ENCODE measurements at places on chromosomes 6 and 20. TPM values are rescaled to one million over a fixed set of nuclear protein-coding genes. Genes with fewer than 3 reads are reported as not detected.

Gene CDH4
- total RNA-seq, result 2.2 TPM

Gene MEI4
- not detected for total RNA-seq

Gene CBLN4
- not detected for total RNA-seq

Gene EPHA7
- 14.1 TPM for total RNA-seq

Gene AURKA
- total RNA-seq, result 27.7 TPM

Gene TMEM217
- not detected for total RNA-seq

Gene IDH3B
- total RNA-seq, result 79.9 TPM

Gene NTSR1
- total RNA-seq, result not detected

Gene SRSF12
- total RNA-seq, result not detected

Gene HEY2
- total RNA-seq, result 1.7 TPM

Gene BPIFB2
- total RNA-seq, result not detected

Gene MUC22
- total RNA-seq, result not detected

Gene MAP1LC3A
- total RNA-seq, result 19.8 TPM

DNA sequence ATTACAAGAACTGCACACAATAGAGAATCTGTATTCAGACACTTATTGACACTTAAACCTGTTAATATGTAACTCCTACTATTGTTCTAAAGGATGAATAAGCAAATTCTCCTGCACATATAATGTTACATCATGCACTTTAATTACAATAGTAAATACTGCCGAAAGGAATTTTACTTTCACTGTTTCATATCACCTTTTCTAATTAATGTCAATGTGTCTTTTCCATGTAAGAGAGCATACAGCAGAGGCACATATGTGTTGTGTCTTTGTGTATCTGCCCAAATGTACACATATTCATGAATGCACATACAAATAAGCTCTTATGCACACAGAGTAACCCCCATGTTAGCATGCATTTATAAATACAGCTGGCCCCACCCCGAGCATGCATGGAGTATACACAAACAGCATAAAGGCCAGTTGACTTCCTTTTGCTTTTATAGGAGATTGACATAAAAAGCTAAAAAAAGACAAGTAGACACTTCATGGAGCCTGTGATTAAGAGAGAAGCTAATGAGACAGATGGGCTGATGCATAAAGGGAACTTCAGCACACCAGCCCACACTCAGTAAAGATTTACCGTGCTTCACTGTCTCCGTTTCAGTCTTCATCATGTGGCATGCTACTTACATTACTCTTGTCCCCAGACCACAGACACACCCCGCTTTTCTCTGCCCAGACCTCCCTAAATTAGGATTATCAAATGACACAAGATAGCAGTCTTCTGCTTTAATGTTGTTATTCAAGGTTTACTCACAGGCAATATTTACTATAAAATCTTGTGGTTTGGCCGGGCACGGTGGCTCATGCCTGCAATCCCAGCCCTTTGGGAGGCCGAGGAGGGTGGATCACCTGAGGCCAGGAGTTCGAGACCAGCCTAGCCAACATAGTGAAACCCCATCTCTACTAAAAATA lies 184.6 kb downstream of the ATXN1 start:
- H3K27me3 ChIP-seq, result no peaks in the 10 kb centered on the region
- H3K4me3 ChIP-seq, result no peak overlapping the region

- H3K27me3 ChIP-seq, result no peaks in the 10 kb centered on the region
- peaks cover 60% of the 10 kb centered on the region for H3K4me1 ChIP-seq
- H3K36me3 ChIP-seq, result no peaks in the 10 kb centered on the region
- H3K27ac ChIP-seq, result peak overlapping the region; percentile 96
- peak overlapping the region; percentile 93 for H3K4me3 ChIP-seq
- DNase-seq, result peak; percentile 89
Observed at GRCh38 chr6:16761471-16762267, 409 bp upstream of the ATXN1 start.

DNA sequence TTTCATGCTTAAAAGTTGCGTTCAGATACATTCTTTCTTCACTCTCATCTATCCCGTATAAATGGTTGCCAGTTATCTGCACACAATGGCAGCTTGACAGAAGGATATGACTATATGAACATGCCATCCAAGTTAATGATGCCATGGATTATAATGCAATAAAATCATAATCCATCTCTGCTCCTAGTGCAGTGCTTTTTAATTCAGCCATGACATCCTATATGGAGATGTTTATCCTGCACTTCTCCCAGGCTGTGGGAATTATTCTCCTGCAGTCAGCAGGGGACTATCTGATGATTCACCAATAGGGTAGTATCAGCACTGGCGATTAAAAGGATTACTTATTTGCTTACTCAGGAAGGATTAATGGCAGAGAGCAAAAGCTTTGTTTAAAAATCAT lies 273.8 kb downstream of the SAMD5 start:
- no peak overlapping the region for H3K4me3 ChIP-seq
- DNase-seq, result peak; percentile 36
- peaks cover 8% of the 10 kb centered on the region for H3K4me1 ChIP-seq
- H3K27ac ChIP-seq, result no peak overlapping the region
- no peaks in the 10 kb centered on the region for H3K27me3 ChIP-seq

GRCh38 chr6:87794922-87795885 lies 93.2 kb upstream of the AKIRIN2 start:
- no peaks in the 10 kb centered on the region for H3K27me3 ChIP-seq
- DNase-seq, result no peak
- no peak overlapping the region for H3K4me3 ChIP-seq
- no peaks in the 10 kb centered on the region for H3K36me3 ChIP-seq

GRCh38 chr20:60144974-60145527 lies 186.8 kb downstream of the CDH26 start:
- H3K27ac ChIP-seq, result no peak overlapping the region
- no peak for DNase-seq
- H3K27me3 ChIP-seq, result no peaks in the 10 kb centered on the region

GRCh38 chr20:52426856-52427255 lies 235.3 kb upstream of the ZFP64 start:
- H3K4me3 ChIP-seq, result no peak overlapping the region
- H3K27ac ChIP-seq, result no peak overlapping the region
- no peaks in the 10 kb centered on the region for H3K27me3 ChIP-seq
- H3K4me1 ChIP-seq, result no peaks in the 10 kb centered on the region
- H3K36me3 ChIP-seq, result no peaks in the 10 kb centered on the region

DNA sequence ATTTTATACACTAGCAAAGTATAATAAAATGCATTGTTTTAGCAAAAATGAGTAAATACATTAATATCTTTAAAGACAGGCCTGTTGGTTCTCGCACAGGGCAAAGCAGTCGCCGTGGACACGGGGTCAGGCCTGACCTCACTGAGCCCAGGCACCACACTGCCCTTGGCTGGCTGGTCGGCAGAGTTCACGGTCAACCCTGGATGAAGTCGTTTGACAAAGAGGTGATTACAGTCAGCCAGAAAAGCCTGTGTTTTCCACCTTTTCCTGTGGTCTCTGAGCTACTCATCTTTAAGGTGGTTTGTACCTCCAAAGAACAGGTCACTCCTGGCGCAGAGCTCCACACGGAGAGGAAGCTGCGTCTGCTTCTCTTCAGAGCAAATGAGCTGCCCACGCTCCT lies 191.5 kb downstream of the DLL1 start:
- no peaks in the 10 kb centered on the region for H3K27me3 ChIP-seq
- H3K4me1 ChIP-seq, result no peaks in the 10 kb centered on the region
- H3K4me3 ChIP-seq, result no peak overlapping the region

DNA sequence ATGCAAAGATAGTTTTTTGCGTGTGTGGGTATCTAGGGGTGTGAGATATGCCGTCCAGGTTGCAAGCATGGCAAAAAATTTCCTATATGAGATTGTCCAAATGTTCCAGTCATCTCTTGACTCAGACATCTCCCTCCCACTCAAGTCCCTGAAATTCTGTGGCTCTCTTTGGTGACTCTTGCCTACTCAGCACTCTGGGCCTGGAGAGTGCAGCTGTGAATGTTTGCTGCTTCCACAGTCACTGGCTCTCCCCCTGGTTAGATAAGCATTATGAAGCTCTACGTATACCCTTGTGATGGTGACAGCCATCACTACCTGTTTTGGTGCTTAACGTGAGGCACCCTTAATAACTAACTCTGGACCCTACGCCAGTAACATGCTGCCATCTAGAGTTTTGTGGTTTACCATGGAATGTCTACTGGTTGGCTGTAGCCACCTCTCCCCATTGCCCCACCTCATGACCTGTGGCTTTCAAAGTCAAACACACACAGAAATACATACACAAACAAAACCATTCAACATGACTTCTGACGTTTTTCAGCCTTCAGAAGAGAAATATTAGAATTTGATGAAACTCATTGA lies 621.9 kb upstream of the CITED2 start:
- no peak overlapping the region for H3K4me3 ChIP-seq
- H3K4me1 ChIP-seq, result no peaks in the 10 kb centered on the region
- peak; percentile 29 for DNase-seq
- no peaks in the 10 kb centered on the region for H3K36me3 ChIP-seq
- H3K27me3 ChIP-seq, result no peaks in the 10 kb centered on the region

GRCh38 chr20:13684566-13685222 lies 46.0 kb upstream of the TASP1 start:
- no peak for DNase-seq
- no peaks in the 10 kb centered on the region for H3K4me1 ChIP-seq
- H3K27me3 ChIP-seq, result no peaks in the 10 kb centered on the region
- no peak overlapping the region for H3K4me3 ChIP-seq
- H3K36me3 ChIP-seq, result no peaks in the 10 kb centered on the region
- H3K27ac ChIP-seq, result no peak overlapping the region

DNA sequence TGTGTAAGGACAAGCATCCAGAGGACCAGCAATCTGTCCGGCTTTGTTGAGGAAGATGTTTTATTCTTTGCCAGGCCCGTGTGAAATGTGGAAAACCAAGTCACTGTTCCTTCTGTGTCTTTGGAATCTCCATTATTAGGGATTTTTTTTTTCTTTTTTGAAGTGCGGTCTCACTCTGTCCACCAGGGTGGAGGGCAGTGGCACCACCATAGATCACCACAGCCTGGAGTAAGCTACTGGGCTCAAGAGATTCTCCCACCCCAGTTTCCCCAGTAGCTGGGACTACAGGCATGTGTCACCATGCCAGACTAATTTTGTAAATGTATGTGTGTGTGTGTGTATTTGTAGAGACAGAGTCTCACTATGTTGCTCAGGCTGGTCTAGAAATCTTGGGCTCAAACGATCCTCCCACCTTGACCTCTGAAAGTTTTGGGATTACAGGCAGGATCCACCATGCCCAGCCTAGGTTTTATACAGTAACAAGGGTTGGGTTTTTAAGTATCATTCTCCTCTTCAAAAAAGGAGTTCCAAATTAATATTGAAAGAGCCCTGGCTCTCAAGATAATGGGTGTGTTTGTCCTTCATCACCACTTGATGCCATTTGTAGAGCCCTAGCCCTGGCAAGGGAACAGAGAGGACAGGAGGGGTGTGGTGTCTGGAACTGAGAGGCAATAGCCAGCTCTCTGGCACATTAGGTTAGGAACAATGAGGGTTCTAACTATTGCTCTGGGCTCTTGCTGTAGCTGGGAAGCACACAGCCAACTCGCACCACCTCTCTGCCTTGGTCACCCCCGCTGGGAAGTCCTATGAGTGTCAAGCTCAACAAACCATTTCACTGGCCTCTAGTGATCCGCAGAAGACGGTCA lies 3.1 kb downstream of the LAMP5 start:
- DNase-seq, result no peak
- no peak overlapping the region for H3K4me3 ChIP-seq
- no peak overlapping the region for H3K27ac ChIP-seq
- peaks cover 74% of the 10 kb centered on the region for H3K27me3 ChIP-seq

DNA sequence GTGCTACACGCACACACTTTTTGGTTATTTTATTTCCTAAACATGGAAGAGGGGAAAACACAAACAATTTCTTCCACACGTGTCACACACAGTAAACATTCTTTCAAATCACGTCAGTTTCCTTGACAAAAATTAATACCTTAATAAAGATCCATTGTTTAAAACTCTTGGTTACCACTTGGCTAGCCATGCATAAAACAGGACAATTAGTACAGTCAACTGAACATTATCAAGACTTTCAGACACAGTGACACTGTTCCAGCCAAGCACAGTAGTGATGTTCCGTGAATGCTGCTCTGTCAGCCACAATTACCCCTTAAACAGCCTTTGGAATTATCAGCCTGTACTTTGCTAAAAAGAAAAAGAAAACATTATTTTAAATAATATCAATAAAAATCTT lies 50.8 kb downstream of the GMDS start:
- no peak overlapping the region for H3K4me3 ChIP-seq
- no peak for DNase-seq
- H3K27ac ChIP-seq, result no peak overlapping the region
- H3K4me1 ChIP-seq, result peaks cover 15% of the 10 kb centered on the region
- H3K36me3 ChIP-seq, result no peaks in the 10 kb centered on the region

DNA sequence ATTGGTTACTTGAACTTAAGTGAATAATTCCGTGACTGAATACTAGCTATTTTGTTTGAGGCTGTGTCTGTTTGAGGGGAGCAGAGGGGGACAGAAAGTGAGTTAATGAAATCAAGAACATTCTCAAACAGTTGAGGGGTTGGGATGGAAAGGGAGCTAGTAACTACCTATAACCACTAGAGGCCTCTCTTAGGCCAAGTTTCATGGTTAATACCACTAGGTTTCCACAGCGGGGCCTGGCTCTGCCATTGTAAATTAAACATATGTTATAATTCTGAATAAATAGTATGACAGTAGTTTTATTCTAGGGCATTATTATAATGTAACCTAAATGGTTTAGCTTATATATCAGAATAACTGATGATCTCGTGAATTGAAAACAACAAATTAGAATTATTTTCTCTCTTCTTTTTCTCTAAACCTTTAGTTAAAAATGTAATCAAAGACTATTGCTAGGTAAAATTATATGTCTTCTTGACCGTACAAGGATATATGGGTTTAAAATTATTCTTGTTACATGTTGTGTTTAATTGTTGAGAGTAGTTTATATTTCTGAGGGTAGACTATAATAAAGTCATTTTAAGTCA lies 108.1 kb downstream of the BCKDHB start:
- no peaks in the 10 kb centered on the region for H3K27me3 ChIP-seq
- H3K36me3 ChIP-seq, result no peaks in the 10 kb centered on the region
- no peak overlapping the region for H3K27ac ChIP-seq
- H3K4me3 ChIP-seq, result no peak overlapping the region
- H3K4me1 ChIP-seq, result no peaks in the 10 kb centered on the region

DNA sequence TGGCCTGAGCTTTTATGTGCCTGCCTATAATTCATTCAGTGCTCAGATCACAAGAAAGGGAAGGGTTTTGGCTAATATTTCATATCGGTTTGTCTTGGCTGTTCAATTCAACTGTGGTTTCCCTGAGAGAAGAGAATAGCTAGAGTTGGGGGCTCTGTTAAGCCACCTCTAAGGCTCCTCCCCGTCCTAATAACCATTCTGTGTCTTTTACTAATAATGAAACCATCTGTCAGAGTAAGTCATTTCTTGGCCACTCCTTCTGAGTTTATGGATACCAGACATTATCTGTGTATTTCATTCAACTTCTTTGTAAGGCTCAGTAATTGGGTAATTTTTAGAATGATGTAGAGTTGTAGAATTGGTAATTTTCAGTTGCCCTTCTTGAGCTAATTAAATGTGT lies 5.2 kb downstream of the STX11 start:
- no peak overlapping the region for H3K4me3 ChIP-seq
- H3K4me1 ChIP-seq, result peaks cover 8% of the 10 kb centered on the region
- H3K36me3 ChIP-seq, result no peaks in the 10 kb centered on the region
- no peaks in the 10 kb centered on the region for H3K27me3 ChIP-seq
- DNase-seq, result no peak
